ENCODE measurements at places on chromosomes 6 and 20.

DNA sequence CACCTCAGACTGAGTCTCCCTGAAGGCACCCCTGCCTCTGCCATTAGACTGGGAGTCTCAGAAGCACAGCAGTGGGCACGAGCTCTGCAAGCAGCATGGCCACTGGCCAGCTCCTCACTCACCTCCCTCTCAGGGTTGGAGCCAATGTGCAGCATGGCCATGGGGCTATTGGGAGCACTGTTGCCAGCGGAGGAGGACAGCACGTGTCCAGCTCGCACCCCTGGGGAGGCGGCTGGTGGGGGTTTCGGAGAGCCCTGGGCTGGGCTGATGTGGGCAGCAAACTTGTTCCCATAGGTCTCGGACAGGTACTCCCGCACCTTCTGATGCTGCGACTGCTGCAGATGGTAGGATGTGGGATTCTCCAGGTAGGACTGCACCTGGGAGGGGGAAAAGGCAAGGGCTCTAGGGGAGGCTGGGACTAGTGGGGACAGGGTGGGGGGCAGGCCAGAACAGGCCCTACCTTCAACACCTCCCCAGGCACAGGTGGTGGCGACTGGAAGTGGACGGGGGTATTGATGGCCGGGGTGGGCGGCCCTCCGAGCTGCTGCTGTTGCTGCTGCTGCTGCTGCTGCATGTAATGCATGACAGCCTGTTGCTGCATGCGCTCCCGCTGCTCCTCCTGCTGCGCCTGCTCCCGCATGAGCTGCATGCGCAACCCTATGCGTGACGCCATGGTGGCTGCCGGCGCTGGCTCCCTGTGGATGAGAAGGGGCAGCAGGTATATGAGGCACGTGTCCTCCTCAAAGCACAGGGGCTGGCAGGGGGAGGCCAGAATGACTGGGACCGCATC lies 44.7 kb downstream of the TFEB start:
- DNase-seq = no peak

- no peak for DNase-seq
Measured at GRCh38 chr20:51050531-51051075, 27.7 kb upstream of the KCNG1 start.

DNA sequence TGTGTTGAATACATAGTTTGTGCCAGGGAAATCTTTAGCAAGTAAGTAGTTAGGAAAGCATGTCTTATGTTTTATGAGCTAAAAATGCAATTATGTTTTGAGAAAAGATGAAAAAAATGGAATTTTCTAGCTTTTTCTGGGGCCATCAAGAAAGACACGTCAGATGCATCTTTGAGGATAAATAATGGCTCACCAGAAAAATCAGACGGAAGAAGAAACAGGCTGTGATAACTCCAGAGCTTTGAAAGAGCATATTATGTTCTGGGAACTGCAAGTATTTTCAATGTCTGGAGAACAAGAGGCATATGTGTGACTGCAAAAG lies 173.7 kb downstream of the CLVS2 start:
- no peak for DNase-seq

DNA sequence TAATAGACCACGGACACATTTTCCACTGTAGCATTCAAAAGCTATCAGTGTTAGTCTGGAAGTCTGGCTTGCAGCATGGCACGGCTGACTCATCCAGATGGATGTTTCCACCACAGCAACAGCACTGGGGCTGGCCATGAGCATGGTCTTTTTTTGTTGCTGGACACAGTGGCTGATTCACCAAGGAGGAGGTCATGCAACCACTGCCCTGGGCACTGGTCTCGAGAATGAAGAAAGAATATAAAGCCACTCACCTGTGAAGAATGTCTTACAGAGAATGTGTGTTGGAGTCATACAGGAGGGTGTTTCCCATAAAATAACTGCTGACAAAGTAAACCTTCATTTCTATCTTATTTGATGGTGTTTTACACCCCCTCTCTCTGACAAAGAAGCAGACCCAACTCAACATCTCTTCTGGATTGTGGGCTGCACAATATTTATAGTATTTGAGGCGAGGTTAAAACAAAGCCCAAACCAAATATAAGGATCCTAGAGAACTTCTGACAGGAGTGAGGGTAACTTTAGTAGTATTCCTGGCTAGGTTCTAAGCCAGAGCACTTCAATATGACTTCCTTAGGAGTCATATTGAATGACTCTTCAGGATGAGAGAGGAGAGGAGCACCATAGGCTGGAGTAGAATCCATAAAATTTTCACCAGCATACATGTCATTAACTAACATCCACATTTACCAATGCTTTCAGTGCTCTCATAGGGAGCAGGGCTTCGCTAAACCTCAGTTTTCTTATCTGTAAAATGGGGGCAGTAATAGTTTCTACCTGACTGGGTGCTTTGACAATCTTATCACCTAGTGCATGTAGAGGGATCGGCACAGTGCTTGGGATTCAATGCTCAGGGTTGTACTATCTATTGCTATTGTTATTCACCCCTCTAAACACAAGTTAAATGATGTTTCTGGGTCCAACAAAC lies 121.4 kb downstream of the KIF13A start:
- DNase-seq = no peak

DNA sequence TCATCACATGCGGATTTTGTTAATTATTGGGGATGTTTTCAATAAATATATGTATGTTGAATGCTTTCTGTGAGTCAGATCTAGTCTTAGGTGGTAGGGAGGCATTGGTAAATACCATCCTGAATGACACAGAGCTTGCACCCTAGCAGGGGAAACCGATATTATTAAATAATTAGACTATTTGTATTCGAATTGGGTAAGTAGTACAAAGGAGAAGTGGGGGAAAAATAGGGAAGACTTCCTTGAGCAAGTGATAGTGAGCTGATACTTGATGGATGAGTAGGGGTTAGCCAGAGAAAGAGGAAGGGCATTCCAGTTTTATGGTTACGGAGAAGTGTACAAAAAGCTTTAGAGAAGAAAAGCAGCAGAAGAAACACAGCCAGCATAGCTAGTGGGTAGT lies 1.5 kb downstream of the RIOK1 start:
- DNase-seq = no peak

DNA sequence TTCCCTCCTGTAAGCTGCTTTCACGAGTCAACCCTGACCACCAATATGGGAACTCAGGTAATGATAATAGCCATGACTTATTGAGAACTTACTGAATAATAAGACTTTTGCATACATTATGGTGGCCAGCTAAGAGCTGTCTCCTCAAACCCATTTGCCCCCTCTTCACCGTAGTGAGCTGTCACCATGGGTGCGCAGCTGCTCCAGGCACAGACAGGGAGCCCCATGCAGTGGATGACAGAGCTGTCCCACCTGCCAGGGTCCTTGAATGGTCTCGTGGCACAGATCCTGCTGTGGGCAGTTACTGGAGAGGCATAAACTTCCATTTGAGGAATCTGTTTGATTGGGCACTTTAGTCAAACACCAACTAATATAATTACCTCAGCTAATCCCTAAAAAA lies 1.9 kb downstream of the SLC22A16 start:
- DNase-seq = no peak

DNA sequence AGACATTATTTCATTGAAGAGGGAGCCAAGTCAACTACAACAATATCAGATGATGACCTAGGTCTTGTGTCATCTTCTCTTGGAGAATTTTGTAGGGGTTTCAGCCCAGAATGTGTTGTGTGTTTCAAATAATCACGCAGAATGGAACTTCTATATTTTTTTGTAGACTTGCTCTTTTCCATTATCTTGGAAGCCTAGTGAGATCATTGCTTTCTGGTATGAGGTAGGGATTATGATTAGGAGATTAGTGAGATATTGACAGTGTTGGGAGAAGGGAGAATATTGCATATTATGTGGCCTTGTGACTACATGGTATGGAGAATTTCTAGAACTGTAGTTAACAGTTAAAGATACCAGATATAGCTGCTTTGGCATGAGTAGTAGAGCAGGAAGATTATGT lies 423.6 kb upstream of the PLCB4 start:
- DNase-seq = no peak

DNA sequence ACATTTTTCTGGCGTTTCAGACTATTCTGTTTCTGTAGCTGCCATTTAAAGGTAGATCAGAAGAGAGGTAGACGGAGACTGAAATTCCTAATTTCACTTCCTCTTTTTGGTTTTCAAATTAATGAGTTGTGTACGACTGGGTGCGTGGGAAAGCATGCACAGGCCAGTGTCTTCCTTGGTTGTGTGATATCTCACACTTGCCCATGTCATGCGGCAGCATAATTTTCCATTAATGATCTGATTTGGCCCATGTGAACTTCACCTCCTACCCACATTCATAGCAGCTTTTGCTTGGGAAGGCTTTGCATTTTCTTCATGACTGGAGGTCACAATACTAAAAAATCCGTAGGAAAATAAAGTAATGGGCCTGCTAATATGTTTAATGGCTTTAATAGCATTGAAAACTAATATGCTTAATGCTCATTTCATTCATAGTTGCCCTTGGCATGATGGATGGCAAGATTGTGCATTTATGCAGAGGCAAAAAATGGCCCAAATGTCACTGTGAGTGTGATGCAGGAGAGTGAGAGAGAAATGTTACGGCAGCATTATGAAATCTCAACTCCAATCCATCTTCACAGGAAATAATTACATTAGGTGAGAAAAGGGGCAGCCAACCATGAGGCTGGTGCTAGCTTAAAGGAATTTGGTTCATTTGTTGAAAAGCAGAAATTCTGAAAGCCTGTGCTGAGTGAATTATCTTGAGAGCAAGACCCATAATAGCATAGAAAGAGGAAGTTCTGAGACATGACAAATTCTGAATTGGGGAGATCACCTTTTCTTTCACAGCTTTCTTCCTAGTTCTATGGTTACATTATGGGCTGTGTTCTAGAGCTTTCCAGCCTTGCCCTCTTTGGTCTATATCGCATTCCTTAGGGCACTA lies 69.0 kb upstream of the UST start:
- DNase-seq = no peak

- DNase-seq = no peak
Measured at GRCh38 chr20:61185841-61186601, 66.0 kb upstream of the CDH4 start.

Measured in erythroblast (primary cell).